ENCODE measurements at places on chromosomes 5 and 9.

GRCh38 chr5:152113401-152113800 is 188.8 kb upstream of the GLRA1 start:
- no peak for DNase-seq

DNA sequence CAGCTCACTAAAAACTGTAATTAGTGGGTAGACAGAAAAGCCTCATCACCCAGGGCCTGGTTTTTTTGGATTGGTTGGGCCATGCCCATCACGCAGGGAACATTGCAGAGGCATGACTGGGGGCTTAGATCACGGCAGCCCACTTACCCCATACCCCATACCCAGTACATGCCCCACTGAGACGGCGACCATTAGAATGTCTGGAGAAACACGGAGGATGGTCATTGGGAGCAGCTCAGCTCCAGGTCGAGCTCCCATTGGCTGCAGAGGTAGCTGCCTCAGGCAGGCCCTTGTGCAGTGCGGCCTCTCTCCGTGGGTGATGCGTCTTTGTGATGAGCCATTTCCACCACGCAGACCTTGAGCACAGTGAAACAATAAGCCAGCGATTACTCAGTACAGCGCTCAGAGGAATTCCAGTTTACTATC is 204.0 kb downstream of the GADD45G start:
- DNase-seq: no peak

DNA sequence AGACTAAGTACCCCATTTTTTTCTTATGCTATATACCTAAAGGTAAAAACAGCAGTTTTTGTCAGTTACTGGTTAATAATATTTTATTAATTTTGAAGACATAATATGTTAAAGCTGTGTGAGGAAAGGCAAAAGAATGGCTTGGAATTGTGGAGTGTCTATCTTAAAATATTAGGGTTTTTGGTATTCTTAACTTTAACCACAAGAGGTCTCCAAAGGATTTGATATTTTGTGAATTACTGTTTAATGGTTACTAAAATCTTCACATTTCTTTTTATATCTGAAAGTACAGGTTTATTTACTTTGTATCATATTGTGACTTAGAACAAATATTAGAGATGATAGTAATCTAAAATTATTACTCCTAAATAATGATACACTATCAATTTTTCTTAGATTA is 32.0 kb upstream of the DHFR start:
- DNase-seq: no peak

DNA sequence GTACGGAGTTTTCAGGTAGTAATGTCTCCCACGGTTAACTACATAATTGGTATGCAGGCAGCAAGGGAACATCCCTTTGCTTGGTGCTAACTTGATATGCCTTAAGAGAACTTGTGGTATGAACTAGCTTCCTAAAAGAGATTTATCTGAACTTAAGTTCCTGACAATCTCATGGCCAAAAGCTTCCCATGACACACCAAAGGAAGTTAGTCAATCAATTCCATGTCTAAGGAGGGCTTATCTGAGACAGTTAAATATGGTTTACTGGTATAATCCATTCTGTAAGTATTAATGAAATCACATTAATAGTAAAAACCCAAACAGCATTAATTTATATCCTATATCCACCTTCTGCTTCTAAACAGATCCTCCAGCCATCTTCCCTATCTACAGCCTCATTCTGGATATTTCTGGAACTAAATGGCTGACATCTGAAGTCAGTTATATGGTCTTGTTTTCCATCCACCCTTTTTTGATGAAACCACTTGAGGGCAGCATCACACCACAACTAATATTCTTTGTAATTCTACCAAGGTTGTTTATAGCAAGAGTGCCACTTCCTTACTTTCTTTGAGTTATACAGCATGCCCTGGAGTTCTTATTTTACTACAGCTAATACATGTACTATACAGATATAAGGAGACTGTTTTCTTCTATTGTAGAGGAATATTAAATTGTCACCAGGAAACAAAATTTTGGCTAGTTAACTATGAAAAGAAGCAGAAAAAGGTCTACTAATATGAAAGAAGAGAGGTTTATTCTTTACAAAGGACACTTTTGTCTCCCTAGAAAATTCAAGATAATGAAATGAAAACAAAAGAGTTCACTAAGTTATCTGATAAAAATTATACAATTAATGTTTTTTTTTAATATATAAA is 34.7 kb downstream of the SHOC1 start:
- DNase-seq: no peak

GRCh38 chr5:124456249-124456648 is 290.2 kb downstream of the ZNF608 start:
- DNase-seq: no peak

DNA sequence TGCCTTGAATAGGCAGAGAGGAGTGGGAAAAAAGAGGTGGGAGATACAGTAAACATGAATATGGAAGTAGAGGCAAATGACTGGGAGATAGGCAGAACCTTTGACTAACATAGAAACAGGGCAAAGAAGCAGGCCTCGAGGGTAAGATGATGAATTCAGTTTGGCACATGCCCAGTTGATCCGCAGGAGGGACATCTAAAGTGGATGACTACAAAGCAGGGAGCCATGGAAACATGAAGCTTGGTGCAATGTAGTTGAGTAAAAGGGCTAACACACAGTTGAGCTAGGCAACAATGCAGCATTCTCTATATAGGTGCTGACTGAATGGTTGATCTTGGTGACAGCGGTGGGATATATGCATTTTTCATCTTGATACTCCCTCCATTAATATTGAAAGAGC is 253.8 kb downstream of the DMRT2 start:
- no peak for DNase-seq

DNA sequence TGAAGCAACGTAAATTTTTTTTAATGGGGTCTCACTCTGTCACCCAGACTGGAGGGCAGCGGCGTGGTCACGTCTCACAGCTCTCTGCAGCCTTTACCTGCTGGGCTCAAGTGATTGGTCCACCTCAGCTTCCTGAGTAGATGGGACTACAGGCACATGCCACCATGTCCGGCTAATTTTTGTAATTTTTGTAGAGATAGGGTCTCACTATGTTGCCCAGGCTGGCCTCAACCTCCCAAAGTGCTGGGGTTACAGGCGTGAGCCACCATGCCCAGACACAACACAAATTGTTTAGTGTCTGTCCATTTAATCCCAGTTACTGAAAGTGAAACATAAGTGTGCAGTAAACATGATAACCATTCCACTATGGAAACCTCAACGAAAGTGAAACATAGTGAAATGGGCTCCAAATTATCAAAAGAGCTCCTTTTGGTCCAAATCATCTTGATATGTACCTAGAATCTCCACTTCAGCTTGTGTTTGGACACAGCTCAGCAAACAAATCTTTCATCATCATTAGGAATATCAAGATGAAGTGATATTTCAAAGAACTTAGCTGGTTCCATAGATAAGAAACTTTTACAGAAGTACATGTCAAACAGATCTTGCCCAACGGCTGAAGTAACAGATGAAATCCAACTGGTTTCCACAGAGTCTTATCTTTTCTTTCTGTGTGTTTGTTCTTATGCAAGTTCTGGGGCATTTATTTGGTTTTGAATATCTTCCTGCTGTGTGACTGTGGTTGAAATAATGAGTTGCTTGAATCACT is 41.2 kb upstream of the PLPP1 start:
- DNase-seq: no peak

DNA sequence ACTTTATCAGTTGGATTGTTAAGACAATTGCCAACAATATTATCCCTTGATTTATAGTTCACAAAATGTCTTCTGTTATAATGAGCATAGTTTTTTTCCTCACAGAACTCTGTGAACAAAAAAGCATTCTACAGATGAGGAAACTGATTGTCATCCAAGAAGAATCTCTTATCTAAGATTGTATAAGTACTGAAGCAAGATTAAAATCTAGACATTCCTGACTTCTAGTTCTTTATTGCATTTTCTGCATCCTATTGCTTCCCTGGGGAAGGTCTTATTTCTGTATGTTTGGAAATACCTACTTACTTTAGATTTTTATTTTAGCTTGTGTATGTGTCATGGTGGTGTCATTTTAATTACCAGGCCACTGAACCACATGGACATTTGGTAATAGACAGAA is 884.9 kb upstream of the WWC1 start:
- no peak for DNase-seq
